ENCODE measurements at places on chromosomes 7 and 10. TPM values are rescaled to one million over a fixed set of nuclear protein-coding genes. Genes with fewer than 3 reads are reported as not detected.

Gene KNDC1
- 0.11 TPM for total RNA-seq

Gene FAM25G
- total RNA-seq = not detected

GRCh38 chr7:157021071-157021870 lies 10.8 kb upstream of the MNX1 start:
- DNase-seq = no peak

DNA sequence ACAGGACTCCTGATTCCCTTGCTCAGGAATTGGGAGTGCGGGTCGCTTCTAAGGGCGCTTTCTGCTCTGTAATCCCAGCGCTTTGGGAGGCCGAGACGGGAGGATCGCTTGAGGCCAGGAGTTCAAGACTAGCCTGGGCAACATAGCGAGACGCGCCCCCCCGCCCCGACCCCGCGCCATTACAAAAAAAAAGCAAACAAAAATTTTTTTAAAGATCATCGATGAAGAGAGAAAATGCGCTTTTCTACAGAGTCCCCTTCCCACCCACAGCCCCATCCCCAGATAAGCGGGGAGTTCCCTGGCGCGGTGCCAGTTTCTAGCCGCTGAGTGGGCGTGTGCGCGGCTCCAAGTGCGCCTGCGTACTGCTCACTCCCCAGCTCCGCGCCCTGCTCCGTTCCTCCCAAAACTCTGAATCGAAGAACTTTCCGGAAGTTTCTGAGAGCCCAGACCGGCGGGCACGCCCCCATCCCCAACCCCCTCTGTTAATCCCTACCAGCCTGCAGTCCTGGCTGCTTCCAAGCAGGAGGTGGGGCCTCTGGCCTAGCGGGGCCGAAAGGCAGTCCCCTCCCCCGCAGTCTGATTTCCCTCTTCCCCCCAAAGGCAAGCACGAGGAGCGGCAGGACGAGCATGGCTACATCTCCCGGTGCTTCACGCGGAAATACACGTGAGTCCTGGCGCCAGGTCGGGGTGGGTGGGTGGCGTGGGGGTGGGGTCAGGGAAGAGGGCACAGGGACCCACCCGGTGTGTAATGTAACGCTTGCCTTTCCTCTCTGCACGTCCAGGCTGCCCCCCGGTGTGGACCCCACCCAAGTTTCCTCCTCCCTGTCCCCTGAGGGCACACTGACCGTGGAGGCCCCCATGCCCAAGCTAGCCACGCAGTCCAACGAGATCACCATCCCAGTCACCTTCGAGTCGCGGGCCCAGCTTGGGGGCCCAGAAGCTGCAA lies 1.0 kb downstream of the HSPB1 start:
- DNase-seq = peak; percentile 87

GRCh38 chr10:96585736-96586418 lies 935 bp downstream of the TM9SF3 start:
- no peak for DNase-seq

DNA sequence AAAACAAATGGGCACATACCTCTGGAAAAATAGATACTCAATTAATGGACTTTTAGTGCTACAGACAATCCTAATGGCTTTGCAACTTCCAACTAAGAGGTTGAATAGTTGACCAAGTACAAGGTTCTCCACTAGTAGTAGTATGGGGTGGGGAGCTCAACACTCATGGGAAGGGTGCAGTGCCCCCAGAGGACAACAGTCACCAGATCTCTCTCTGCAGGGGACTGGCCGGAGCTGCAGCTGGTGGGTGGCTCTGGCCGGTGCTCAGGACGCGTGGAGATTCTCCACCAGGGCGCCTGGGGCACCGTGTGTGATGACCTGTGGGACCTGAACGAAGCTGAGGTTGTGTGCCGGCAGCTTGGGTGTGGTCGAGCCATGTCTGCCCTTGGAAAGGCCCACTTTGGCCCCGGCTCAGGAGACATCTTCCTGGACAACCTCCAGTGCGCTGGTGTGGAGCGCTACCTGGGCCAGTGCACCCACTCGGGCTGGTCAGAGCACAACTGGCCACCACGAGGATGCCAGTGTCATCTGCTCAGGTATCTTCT lies 68.1 kb downstream of the CUZD1 start:
- no peak for DNase-seq

DNA sequence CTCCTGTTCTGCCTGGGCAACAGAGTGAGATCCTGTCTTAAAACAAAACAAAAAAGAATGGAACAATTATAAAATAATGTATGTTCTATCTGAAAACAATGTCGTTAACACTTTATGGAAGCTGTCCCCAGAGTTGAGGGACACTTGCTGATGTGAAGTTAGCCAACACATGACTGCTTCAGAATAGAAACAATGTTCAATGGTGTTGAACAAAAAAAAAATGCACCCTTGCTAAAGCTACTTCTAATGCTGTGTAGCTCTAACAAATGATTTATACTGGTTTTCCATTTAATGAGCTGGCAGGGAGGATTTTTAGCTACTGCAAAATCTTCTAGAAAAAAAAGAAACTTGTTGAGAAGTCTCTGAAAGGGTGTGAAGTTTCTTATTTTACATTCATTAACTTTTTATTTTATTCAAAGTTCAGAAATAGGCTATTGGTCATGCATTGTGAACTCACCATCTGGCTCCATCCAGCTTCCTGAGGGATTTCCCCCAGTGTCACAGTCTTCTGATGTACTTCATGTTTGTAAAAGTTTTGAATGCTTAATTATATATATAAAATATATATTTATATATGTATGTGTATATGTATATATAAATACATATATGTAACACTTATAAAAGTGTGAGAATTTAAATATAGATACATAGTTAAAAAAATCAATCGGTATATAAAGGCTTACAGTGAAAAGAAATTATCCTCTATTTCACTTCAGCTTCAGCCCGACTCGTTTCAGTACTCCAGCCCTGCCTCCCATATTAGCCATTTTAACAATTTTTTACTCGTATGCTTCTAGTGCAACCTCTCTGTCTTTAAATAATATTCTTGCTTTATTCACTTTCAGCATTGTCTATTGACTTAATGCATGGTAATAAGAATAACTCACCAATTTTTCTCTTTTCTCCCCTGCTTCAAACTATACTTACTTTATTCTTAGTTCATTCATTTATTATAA lies 35.0 kb downstream of the HDAC9 start:
- no peak for DNase-seq

DNA sequence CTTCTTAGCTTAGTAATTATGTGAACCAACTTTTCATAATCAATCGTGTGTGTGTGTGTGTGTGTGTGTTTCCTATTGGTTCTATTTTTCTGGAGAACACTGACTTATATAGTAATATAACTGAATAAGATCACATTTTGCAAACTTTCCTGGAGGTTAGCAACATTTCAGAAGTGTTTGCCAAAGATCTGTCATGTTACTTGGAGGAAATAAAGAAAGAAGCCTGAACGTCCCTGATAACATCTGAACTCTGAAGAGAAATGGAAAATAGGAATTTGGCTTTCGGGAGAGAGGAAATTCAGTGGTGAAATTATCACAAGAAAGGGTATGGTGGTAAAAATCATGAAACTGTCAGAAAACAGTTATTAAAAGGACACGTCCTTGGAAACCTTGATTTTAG lies 984.4 kb upstream of the AUTS2 start:
- DNase-seq = no peak

Gene VWA2
- total RNA-seq = not detected

DNA sequence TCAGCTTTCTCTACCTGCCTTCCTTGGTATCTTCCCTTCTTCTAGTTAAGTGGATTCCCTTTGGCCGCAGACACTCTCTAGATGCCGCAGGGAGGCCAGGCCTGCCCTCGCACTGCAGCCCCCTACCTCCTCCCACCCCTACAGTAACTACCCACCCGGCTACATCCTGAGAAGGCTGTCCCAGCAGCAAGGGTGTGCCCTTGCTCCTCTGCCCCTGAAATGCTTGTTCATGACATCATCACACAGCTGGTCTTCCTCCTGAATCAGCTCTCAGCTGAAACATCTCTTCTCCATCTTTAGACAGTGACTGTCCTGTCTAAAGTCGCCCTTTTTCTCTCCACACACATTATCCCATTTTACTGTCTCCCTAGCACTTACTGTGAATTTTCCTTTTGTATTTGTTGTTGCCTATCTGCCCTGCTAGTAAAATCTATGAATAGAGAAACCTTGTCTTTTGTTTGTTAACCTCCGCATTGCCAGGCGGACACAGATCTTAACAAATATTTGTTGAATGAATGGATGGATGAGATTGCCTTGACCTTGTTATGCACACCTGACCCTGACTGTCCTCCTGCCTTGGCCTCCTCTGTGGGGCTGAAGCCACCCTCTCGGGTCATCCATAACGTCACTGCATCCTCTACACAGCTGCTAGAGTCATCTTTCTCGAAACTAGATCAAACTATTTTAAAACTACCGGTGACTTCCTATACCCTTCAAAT lies 108.9 kb upstream of the GATA3 start:
- DNase-seq = no peak

GRCh38 chr10:43399320-43400310 lies 9.4 kb downstream of the HNRNPF start:
- no peak for DNase-seq

DNA sequence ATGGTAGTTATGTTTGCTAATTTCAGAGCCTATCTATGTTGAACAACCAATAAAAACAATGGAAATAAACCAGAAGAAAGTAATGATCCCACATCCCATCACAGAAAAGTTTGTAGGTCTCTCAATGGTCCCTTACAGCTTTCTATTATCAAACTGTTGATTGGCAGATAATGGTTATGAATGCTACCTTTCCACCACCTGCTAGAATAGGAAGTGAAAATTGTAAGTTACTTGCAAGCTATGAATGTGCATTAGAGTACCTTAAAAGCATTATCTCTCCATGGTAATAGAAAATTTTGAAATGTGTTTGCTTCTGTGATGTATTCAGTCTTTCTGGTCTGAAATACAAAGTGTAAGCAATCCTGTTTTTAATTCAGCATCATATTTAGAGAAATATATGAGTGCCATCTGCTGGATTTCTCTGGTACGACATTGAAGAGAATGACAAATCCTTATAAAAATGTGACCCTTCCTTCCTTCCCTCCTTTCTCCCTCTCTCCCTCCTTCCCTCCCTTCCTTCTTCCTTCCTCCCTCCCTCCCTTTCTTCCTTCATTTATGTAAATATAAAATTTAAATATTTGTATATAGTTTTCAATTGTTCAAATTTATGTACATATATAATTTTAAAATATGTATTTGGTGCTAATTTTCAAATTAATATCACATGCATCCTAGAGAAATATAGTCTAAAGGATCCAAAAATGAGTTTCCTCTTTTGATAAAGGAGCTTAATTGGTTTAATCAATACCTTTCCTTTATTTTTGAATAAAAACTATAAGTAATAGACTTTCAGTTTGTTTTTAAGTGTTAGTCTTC lies 41.4 kb upstream of the PNLIPRP3 start:
- DNase-seq = no peak

Gene SFMBT2
- 11.0 TPM for total RNA-seq

DNA sequence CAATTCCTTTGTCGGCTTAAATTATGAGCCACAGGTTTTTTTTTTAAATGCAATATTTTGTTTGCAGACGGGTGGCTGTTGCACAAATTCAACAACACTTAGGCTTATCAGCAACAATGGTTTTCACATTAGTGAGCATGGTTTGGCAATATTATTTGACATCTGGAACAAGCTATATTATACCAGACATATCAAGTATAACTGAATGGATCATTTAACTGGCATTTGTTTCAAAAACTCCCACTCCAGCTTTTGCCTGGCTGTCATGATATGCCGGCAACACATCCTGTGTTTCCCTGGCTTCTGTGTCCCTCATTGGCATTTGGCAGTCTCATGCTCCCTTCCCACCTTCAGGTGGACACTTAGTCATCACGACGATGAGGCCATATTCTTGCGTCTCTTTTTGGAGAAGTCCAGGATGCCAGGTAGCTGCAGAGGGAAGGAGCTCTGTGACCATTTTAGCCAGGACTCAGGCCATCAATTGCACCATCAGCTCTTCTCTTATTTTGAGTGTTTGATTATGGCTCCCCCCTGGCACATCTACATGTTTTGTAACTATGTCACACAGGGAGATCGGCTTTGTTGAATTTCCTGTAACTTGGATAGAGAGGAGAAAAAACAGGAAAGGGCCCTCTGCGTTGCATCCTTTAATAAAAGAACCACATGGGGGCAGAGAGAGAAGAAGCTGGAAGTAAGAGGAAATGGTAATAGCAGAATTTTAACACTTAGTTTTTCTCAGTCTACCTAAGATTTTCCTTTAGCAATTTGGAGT lies 413.9 kb downstream of the LRMDA start:
- DNase-seq = no peak

GRCh38 chr10:61992671-61993668 lies 91.5 kb downstream of the ARID5B start:
- DNase-seq = peak; percentile 23

- no peak for DNase-seq
Measured at GRCh38 chr10:17058093-17058492, 71.5 kb downstream of the CUBN start.

- DNase-seq = peak; percentile 34
Measured at GRCh38 chr10:83917537-83918506, 221.5 kb upstream of the GHITM start.

Gene ZNF365
- 0.60 TPM for total RNA-seq

Gene CC2D2B
- 0.30 TPM for total RNA-seq

GRCh38 chr10:101444058-101444898 lies 90.3 kb downstream of the BTRC start:
- DNase-seq = no peak

DNA sequence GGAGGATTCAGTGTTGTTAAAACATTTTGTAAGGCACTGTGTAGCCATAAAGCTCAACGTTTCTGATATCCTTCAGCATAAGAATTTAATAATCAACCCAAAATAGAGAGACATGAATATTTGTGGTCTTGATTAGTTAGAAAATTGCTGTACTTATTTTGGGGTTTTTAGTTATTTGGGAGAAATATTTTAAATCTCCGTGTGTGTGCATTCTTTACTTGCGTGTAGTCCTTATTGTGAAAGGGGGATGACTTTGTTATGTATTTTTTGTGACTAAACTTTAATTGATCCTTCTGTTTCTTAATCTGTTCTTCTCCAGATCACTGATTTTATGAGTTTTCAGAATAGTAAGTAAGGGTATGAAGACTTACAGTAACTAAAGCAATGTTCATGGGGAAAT lies 81.2 kb downstream of the ZNRF2 start:
- DNase-seq = no peak

Gene PILRA
- total RNA-seq = 2.0 TPM

DNA sequence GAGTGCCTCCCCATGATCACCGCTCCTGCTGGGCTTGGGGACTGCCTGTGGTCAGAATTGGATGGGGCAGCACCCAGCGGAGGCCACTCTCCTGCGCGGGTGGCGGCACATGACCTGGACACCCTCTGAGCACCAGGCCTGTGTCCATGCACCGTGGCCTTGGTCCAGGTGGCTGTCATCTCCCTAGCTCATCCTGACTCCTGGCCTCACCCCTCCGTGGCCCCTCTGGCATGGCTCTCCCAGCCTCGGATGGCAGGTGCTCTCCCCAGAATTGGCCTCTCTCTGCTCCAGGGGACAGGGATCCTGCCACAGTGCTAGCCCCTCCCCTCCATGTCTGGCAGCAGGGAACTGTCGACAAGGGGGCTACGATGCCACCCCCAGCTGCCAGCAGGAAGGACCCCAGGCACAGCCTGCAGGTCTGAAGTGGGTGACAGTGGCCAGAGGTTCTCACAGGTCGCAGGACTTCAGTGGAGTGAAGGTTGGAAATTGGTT lies 37.2 kb upstream of the BTBD16 start:
- DNase-seq = peak; percentile 70

Measured in left ventricle myocardium inferior (tissue), 1 donor.